ENCODE measurements at places on chromosomes 5 and 9. TPM values are rescaled to one million over a fixed set of nuclear protein-coding genes. Genes with fewer than 3 reads are reported as not detected.

DNA sequence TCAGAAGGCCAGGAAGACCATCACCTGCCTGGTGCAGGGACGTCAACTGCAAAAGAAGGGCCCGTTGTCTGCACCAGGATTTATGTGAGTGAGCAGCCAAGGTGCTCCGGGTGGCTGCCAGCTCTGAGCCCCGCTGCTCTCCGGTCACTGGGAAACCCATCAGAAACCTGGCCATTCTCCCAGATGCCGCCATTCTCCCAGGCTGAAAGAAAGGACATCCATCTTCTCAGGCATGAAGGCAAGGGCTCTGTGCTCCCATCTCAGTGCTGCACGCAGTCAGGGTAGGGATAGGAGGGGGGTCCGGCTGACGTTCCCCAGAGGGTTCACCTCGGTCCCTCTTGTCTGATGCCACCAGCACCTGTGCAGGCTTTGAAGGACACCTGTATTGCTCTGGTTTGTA, 158.4 kb downstream of the ERCC6L2 start:
- H3K27ac ChIP-seq: no peak overlapping the region
- no peaks in the 10 kb centered on the region for H3K27me3 ChIP-seq
- DNase-seq: no peak

- H3K4me3 ChIP-seq: peak overlapping the region; percentile 58
- H3K27me3 ChIP-seq: peaks cover 25% of the 10 kb centered on the region
- DNase-seq: no peak
- no peak overlapping the region for H3K27ac ChIP-seq
Observed at GRCh38 chr5:128538250-128539037, 399 bp upstream of the FBN2 start.

DNA sequence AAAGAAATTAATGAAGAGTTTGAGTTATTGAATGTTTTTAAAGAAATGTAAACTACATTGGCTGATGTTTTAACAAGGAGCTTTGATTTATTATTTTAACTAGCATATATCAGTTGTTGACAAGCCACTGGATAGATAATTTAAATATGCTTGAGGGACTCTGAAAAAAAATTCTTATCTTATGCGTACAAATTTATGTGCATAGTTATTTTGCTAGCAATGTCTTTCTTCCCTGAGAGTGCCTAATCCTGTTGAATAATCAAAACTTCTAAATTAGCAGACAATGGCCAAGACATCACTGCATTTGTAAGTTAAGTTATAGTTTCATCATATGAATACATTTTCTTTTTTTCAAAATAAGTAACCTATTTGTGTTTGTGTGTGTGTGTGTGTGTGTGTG, 342.3 kb downstream of the MED10 start:
- H3K36me3 ChIP-seq: no peaks in the 10 kb centered on the region
- DNase-seq: no peak
- no peaks in the 10 kb centered on the region for H3K4me1 ChIP-seq
- no peaks in the 10 kb centered on the region for H3K27me3 ChIP-seq
- H3K4me3 ChIP-seq: no peak overlapping the region

- H3K36me3 ChIP-seq: no peaks in the 10 kb centered on the region
- DNase-seq: no peak
- no peaks in the 10 kb centered on the region for H3K27me3 ChIP-seq
- no peaks in the 10 kb centered on the region for H3K4me1 ChIP-seq
Observed at GRCh38 chr5:170738840-170739239, 44.7 kb upstream of the GABRP start.

- H3K27ac ChIP-seq: no peak overlapping the region
- no peak overlapping the region for H3K4me3 ChIP-seq
- no peaks in the 10 kb centered on the region for H3K27me3 ChIP-seq
- H3K36me3 ChIP-seq: no peaks in the 10 kb centered on the region
Observed at GRCh38 chr9:19470567-19470966, 61.8 kb downstream of the ACER2 start.

DNA sequence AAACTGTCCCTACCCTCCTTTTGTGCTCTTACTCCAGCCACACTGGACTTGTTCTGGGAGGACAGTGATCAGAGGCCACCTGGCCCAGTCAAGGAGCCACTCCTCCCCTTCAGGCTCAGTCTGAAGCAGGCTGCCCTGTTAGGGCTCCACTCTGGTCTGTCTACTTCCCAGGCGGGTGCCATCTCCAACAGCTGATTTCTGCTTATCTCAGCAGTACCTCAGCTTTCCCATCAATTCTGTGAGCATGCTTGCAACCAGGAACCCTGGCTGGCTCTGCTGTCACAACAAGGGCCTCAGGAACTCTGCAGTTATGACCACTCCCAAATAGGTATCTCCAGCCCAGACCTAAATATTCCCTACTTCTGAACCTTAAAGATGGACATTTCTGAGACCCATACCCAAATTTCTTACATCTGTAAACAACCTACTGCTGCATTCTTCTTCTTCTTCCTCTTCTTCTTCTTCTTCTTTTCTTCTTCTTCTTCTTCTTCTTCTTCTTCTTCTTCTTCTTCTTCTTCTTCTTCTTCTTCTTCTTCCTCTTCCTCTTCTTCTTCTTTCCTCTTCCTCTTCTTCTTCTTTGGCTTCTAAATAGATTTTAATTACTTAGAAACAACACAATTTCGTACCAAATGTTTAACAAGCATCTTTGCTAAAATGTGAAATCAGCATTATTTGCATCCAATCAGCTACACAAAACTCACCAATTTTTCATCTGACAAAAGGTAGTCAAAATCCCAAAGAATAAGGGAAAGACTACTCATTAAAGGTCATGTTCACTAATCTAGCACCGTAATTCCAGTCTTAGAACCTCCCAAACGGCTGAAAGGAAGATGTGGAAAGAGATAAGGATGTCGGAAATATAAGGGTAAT, 13.6 kb upstream of the SLC22A4 start:
- no peak overlapping the region for H3K4me3 ChIP-seq
- no peak for DNase-seq
- H3K36me3 ChIP-seq: no peaks in the 10 kb centered on the region
- H3K27me3 ChIP-seq: no peaks in the 10 kb centered on the region
- no peak overlapping the region for H3K27ac ChIP-seq

- H3K4me3 ChIP-seq: no peak overlapping the region
- H3K27ac ChIP-seq: peak overlapping the region; percentile 71
- no peak for DNase-seq
- H3K27me3 ChIP-seq: no peaks in the 10 kb centered on the region
Observed at GRCh38 chr5:38672059-38672788, 115.8 kb upstream of the LIFR start.

GRCh38 chr5:146363161-146363874, 24.7 kb downstream of the POU4F3 start:
- no peak overlapping the region for H3K4me3 ChIP-seq
- H3K36me3 ChIP-seq: no peaks in the 10 kb centered on the region
- no peaks in the 10 kb centered on the region for H3K27me3 ChIP-seq

GRCh38 chr5:170475294-170476000, 28.4 kb upstream of the KCNIP1 start:
- no peaks in the 10 kb centered on the region for H3K27me3 ChIP-seq
- no peak overlapping the region for H3K4me3 ChIP-seq
- H3K36me3 ChIP-seq: no peaks in the 10 kb centered on the region
- DNase-seq: no peak

- H3K27me3 ChIP-seq: no peaks in the 10 kb centered on the region
- no peaks in the 10 kb centered on the region for H3K4me1 ChIP-seq
- H3K27ac ChIP-seq: no peak overlapping the region
- no peaks in the 10 kb centered on the region for H3K36me3 ChIP-seq
- H3K4me3 ChIP-seq: no peak overlapping the region
Observed at GRCh38 chr5:77983482-77984199, 207.5 kb upstream of the TBCA start.

GRCh38 chr5:14490309-14490711, 91.3 kb upstream of the OTULINL start:
- no peak overlapping the region for H3K4me3 ChIP-seq
- no peak overlapping the region for H3K27ac ChIP-seq
- H3K27me3 ChIP-seq: no peaks in the 10 kb centered on the region
- H3K36me3 ChIP-seq: peaks cover 6% of the 10 kb centered on the region
- no peaks in the 10 kb centered on the region for H3K4me1 ChIP-seq

GRCh38 chr5:32780508-32780919, 69.4 kb downstream of the NPR3 start:
- no peaks in the 10 kb centered on the region for H3K36me3 ChIP-seq
- H3K4me1 ChIP-seq: no peaks in the 10 kb centered on the region
- H3K27ac ChIP-seq: no peak overlapping the region
- peaks cover 12% of the 10 kb centered on the region for H3K27me3 ChIP-seq
- DNase-seq: no peak

- DNase-seq: no peak
- H3K27me3 ChIP-seq: no peaks in the 10 kb centered on the region
- H3K4me1 ChIP-seq: no peaks in the 10 kb centered on the region
- H3K36me3 ChIP-seq: no peaks in the 10 kb centered on the region
Observed at GRCh38 chr9:131747352-131747751, 7.5 kb upstream of the RAPGEF1 start.

DNA sequence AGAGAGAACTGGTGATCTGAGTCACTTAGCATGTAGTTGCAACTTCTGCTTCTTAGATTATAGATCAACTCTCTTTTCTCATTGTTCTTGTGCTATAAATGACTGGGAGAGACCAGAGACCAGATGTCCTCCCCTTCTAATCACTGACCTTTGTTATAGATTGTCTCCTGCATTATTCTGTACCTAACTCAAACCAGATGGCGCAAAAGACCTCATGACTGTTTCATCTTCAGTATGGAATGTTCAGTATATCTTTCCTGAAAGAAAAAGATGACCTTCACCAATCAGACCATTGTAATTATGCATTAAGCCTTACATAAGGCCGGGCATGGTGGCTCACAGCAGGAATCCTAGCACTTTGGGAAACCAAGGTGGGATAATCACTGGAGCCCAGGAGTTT, 30.5 kb upstream of the ADAM19 start:
- H3K36me3 ChIP-seq: no peaks in the 10 kb centered on the region
- no peaks in the 10 kb centered on the region for H3K4me1 ChIP-seq
- DNase-seq: no peak

DNA sequence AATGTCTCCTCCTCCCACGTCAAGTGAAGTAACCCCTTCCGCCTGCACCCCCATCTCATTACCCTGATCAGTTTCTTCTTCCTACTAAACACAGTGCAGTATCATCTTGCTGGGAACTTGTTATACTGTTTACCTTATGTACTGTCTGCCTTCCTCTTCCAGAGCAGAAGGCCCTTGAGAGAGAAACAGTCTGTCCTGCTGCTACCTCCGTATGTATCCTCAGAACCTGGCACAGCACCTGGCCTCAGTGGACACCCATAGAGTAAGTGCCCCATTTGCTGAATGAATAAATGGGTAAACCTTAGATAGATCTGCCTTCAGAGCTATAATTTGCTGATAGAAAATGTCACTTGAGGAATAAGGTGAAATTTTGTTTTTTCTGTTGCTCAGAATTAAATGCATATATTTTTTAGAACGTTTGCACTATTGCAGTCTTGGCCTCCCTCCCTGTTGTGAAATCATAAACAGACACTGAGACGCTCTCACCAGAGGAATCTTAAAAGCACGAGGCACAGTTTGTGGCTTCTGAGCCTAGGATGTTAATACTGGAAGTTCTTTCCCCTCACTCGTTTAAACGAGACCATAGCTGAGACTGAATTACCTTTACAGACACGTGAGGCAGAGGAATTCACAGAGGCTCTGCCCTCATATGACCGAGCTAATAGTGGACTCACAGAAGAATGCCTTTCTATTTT, 223.1 kb upstream of the DAP start:
- no peaks in the 10 kb centered on the region for H3K36me3 ChIP-seq
- no peak for DNase-seq
- no peak overlapping the region for H3K4me3 ChIP-seq
- no peak overlapping the region for H3K27ac ChIP-seq

DNA sequence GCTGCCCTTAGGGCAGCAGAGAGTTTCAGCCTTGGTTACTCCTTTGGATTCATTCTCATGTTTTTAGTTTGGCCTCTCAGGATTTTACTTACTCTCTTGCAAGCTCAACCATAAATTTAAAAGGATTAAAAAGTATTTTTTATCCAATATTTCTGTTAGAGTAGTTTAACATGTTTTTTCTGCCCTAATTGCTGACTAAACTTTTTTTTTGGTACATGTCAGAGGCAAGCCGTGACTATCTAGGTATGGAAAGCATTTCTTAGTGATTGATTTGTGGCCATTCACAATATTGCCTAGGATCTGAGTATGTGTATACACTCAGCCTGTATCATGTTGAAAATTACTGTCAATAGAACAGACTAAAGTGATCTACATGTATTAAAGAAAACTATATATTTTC, 92.1 kb downstream of the MELK start:
- no peaks in the 10 kb centered on the region for H3K27me3 ChIP-seq
- H3K4me1 ChIP-seq: no peaks in the 10 kb centered on the region
- H3K27ac ChIP-seq: no peak overlapping the region
- H3K4me3 ChIP-seq: no peak overlapping the region
- H3K36me3 ChIP-seq: no peaks in the 10 kb centered on the region
- DNase-seq: no peak

- no peaks in the 10 kb centered on the region for H3K4me1 ChIP-seq
- H3K36me3 ChIP-seq: no peaks in the 10 kb centered on the region
- DNase-seq: no peak
- H3K27me3 ChIP-seq: no peaks in the 10 kb centered on the region
Observed at GRCh38 chr9:14937216-14937615, 27.0 kb upstream of the FREM1 start.

DNA sequence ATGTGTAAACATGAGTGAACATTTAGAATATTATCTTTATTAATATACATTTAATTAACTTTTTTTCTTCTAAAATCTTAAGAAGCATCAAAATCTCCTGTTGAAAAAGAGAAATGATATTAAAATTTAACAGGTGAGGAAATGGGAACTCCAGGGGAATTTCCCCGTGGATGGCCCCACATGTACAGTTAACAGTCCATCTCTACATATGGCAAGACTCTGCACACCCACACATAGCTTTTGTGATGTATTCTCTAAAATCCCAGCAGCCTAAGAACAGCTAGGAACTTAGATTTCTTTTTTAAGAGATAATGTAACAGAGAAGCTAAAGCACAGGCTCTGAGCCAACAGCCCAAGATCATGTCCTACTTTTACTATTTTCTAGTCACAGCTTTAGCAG, 556.3 kb upstream of the RGMB start:
- H3K4me3 ChIP-seq: no peak overlapping the region
- no peak for DNase-seq
- H3K36me3 ChIP-seq: peaks cover 7% of the 10 kb centered on the region

GRCh38 chr9:108316630-108317029, 539.2 kb downstream of the ACTL7B start:
- H3K27ac ChIP-seq: no peak overlapping the region
- H3K27me3 ChIP-seq: no peaks in the 10 kb centered on the region
- no peak overlapping the region for H3K4me3 ChIP-seq
- H3K36me3 ChIP-seq: no peaks in the 10 kb centered on the region

DNA sequence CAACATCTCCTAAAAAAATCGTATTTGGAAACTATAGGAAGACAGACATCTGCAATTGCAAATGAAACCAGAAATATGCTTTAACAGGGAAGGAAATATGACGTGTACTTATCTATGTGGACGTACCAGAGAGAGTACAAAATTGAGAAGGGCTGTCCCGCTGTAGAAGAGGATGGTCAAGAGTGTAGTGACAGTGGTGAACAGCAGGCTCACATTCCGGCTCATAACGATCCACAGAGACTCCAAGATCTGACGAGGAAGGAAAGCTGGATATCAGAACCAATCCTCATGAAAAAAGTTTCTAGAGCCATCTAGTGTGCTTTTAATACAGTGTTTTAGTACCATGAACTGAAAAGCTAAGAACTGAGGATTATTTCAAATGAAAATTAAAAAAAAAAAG, 37.1 kb upstream of the CTNNAL1 start:
- H3K4me3 ChIP-seq: no peak overlapping the region
- H3K27ac ChIP-seq: no peak overlapping the region
- DNase-seq: no peak
- H3K36me3 ChIP-seq: peaks cover 17% of the 10 kb centered on the region
- H3K4me1 ChIP-seq: no peaks in the 10 kb centered on the region
- no peaks in the 10 kb centered on the region for H3K27me3 ChIP-seq

CDH6 gene
- 3.9 TPM for total RNA-seq

BARHL1 gene
- not detected for total RNA-seq

FBXW5 gene
- 126 TPM for total RNA-seq

OTULINL gene
- 6.2 TPM for total RNA-seq

PCA3 gene
- 0.44 TPM for total RNA-seq

CD180 gene
- total RNA-seq: 4.6 TPM

TAS2R1 gene
- total RNA-seq: not detected

PKD2L2 gene
- total RNA-seq: not detected

Data from breast epithelium (tissue), 4 donors.